T-helper 22 cell (primary cell): ENCODE measurements at places on chromosomes 1 and 21.

- DNase-seq, result peak; percentile 43
These were observed 563 bp upstream of the NFIA start for GRCh38 chr1:61081686-61082310.

- DNase-seq, result peak; percentile 49
These were observed 4.0 kb downstream of the CAPN2 start for GRCh38 chr1:223716302-223716862.

DNA sequence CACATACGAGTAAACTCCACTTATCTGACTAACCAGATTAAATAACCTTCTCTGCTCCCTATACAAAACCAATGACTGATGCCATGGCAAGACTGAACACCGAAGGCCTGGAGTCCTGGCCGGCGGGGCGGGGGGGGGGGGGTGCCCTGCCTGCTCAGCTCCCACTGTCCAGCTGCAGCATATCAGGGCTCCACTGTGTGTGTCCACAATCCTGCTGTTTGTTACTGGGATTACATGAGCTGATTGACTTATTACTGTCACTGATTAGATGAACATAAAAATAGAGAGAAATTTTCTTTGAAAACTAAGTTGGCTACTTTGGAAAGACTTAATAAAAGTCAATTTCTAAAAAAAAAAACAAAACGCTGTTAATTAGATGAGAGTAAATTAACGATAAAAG is 24.9 kb downstream of the TMEM63A start:
- no peak for DNase-seq

GRCh38 chr1:85047472-85048295 is 616 bp downstream of the MCOLN3 start:
- no peak for DNase-seq

DNA sequence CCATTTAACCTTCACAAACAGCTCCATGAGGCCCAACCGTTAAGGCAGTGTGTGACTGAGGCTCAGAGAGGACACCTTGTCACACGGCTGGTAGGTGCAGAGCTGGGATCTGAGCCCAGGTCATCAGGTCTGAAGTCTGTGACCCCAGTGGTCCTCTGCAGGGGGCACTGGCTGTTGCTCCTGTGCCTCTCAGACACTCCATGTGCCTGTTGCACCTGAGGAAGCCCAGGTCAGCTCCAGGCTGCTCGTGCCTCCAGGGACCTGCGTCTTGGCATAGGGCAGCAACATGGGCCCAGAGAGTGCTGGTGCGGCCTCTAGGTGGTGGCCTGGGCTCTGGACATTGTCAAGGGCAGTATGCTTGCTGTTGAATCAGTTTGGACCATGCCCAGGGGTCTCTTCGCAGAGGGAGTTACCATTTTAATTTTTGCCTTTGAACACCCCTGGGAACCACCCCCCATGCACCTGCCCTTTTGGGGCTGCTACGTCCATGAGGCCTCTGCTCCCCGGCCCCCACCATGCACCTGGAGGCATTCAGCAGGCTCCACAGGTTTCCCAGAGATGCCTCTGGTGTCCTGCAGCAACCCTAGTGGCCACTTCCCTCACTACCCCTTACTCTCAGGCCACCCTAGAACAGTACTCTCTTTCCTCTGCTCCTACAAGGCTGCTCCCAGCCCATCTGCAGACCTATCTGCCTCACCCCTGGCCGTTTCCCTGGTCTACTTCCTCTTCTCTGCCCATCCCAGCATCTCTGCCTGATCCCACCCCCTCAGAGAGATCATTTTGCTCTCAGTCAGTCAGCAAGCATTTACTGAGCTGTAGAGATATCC is 25.2 kb upstream of the EPS8L3 start:
- DNase-seq, result no peak

DNA sequence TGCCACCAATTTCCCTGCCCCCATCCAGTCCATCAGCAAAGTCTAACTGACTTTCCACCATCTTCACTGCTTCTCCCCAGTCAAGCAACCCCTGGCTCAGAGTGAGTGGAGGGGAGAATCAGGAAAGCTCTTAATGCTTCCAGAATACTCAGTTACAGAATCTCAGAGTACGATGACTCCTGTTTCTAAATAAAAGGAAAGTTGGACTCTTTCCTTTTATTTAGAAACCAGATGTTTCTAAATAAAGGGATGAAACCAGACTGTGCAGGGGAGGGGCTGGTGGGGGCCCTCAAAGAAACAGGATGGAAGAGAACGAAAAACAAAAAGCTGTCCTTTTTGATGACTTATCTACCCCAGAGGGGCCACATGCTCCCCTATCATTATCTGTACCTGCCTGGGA is 85.2 kb upstream of the PPM1J start:
- DNase-seq, result no peak

DNA sequence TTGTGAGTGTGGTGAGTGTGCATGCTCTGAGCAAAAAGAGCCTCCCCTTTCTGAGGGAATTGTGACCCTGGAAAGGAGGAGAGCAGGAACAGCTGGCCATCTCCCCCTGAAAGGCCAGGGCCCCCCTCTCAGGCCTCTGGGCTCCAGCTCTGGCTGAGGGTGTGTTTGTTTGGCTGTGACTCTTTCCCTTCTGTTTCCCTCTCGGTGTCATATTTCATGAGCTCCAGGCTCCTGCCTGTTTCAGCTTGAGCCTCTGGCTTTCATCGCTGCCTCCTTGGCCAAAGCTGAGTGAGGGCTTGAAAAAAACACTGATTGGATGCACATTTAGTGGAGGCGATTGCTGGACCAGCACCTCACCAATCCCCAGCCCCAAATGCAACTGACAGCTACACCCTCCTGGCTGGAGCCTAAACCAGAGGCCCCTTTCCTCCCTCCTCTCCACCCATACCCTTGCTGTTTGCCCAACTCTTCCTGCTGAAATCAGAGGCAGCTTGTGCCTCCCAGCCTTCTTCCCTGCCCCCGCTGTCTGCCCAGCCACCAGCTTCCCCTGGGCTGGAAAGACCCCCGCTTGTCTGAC is 64.1 kb downstream of the DDR2 start:
- DNase-seq, result no peak

GRCh38 chr1:26921126-26921539 is 410 bp upstream of the NUDC start:
- DNase-seq, result no peak

GRCh38 chr1:44220001-44220751 is 6.9 kb downstream of the DMAP1 start:
- DNase-seq, result no peak

DNA sequence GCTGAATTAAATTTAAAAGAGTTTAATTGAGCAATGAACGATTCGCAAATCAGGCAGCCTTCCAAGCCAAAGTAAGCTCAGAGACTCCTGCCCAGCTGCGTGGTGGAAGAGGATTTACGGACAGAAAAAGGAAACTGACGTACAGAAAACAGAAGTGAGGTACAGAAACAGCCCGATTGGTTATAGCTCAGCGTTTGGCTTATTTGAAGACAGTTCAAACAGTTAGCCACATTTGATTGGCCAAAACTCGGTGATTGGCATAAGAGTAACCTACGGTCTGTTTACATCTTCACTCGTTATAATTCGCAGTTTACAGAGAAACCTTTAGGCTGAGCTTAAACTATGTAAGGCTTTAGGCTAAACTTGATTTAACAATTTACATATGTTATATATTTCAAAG is 46.9 kb downstream of the CR1L start:
- no peak for DNase-seq

DNA sequence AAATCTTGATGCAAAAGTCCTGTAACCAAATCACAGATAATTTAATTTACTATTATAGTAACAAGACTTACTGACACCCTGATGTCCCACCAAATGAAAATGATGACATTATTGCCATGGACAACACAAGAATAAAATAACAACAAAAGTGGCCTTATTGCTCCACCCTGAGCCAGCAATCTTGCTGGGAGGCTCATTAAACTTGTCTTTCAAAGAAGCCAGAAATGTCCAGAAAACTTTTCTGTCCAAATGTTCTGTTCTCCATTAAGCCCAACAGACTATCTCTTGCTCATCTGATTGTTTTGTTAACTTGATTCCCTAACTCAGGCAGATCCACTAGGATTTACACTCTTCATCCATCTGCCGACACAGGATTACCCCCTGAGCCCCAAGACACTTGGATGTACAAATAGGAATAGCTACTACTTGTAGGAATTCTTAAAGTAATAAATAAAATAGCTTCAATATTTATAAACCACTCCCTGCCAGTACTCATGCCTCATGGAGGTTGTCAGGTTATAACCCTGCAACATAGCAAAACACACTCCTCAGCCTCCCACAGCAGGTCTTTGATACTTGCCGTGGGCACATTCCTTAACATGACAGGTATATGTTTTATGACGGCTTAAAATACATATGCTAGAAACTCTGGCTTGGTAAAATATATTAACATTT is 84.9 kb downstream of the PTPN14 start:
- no peak for DNase-seq

GRCh38 chr1:83052865-83053264 is 946.1 kb downstream of the TTLL7 start:
- no peak for DNase-seq

- no peak for DNase-seq
These were observed 283.4 kb downstream of the ASTN1 start for GRCh38 chr1:176880955-176881595.

DNA sequence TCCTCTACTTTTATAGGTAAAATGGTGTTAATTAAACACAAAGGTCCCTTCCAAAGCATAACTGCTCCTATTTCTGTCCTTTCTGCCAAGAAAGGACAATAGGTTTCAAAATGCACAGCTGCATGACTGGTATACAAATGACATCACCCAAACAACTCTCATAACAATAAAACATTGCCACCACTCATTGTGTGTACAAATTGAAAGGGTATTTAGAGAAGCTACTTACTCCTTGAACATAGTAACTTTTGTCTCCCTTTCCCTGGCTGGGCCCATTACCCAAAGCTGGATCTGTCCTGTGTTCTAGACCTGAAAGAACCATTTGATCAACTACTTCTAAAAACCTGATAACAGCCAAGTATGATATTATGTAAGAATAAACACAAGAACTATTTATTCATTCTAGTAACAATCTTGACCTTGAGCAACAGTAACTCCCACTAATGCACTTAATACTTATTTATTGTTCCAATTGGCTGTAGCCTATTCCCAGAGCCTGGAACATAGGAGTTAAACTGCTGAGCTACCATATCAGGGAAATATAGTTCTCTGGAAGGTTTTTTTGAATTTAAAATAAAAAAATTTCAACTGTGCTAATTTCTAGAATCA is 38.2 kb downstream of the TTLL7 start:
- DNase-seq, result no peak

DNA sequence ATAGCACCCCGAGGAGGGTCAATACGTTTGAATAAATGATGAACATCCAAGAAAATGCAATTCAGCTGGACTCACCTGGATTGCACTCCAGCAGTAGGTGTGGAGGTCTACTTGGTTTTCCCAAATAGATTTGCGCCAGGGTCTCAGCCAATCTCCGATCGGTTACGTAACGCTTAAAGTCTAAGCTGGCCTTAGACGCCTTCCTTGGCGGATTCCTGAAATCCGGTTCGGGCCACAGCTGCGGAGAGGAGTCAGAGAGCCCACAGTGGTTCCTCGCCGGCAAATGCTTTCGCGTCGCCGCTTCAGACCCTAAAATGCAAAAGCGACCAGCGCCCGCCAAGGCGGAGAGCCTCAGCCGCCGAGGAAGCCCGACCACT is 322 bp downstream of the TFB2M start:
- DNase-seq, result no peak

GRCh38 chr1:175394739-175395138 is 202.2 kb upstream of the KIAA0040 start:
- no peak for DNase-seq

GRCh38 chr1:180173451-180173850 is 18.8 kb downstream of the QSOX1 start:
- no peak for DNase-seq

GRCh38 chr1:15835205-15835740 is 12.2 kb upstream of the SPEN start:
- DNase-seq, result peak; percentile 5

DNA sequence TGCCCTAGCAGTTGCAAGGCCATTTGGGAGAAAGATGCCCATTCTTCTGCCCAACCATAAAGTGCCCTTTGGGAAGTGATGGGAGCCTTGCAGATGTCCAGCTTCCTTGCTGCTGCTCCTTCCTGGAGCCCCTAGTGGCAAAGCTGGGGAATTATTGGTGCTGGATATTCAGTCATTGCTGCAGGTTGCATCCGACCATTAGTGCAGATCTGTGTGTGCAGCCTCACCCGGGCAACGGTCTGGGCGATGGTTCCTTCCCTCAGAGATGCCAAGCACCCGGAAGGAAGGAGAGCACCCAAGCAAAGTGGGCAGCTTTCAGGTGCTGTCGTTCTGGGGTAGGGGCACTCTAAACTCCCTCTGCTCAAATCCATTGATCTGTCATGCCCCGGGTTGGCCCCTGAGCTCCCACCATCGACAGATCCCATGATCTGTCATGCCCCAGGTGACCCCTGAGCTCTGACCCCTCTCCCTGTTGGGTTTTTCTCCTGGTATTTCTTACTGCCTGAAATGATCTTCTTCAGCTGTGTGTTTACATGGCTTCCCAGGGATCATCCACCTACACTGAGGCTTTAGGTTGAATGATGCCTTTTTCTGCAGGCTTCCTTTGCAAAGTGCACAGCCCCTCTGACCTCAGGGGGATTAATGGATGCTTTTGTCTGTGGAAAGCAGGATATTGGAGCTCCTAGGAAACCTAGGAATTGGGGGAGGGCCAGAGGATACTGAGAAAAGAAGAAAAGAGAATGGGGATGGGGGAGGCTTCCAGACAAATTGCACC is 467.5 kb downstream of the PTPRU start:
- DNase-seq, result no peak

DNA sequence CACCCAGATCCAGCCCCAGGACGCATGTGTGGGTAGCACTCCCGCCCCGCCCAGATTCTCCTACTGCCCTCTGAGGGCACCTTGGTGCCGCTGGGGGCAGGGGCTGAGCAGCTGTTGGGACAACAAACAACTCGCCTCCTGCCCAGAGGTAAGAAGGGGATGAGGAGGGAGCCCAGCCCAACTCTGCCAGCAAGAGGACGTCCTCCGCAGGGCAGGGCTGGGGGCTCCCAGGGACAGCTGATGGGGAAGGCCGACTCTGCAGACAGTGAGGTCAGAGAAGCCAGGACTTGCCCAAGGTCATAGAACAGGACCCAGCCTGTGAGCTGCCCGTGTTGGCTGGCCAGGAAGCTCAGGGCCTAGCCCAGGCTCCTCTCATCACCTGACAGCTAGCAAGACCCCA is 18.8 kb downstream of the RAP1GAP start:
- DNase-seq, result no peak

GRCh38 chr21:34180826-34181359 is 107.5 kb downstream of the MRPS6 start:
- DNase-seq, result no peak
